ENCODE measurements at places on chromosomes 12 and 14.
A peak's percentile ranks its signal among the peaks of the same experiment; 100 is the strongest.

DNA sequence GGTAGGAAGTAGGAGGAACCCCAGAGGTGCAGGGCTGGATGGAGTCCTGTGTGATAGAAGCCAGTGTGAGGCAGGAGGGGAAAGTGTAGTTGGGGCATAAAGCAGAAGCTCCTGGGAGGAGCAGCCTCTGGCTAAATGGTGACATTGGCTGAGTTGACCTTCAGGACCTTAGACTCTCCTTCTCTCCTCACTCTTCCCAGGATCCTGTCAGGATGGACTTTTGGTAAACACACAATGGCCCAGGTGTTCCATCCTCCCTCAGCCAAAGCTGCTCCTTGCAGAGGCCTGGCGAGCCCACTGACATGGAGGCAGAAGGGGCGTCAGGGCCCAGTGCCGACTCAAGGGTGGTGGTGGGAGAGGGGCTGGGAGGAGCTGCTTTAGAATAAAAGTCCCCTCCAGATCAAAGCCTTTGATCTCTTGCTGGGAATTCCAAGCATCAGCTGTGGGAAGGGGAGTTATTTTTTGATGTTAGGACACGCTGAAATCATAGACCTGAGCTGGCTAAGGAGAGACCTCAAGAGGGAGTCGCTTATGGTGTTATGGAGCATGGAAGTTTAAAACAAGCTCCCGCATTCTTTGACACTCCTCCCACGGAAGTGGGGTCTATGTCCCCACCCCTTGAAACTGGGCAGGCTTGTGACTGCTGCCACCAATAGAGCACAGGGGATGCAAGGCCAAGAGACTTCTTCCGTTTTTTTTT, 44.1 kb downstream of the SMIM41 start:
- no peak for DNase-seq

DNA sequence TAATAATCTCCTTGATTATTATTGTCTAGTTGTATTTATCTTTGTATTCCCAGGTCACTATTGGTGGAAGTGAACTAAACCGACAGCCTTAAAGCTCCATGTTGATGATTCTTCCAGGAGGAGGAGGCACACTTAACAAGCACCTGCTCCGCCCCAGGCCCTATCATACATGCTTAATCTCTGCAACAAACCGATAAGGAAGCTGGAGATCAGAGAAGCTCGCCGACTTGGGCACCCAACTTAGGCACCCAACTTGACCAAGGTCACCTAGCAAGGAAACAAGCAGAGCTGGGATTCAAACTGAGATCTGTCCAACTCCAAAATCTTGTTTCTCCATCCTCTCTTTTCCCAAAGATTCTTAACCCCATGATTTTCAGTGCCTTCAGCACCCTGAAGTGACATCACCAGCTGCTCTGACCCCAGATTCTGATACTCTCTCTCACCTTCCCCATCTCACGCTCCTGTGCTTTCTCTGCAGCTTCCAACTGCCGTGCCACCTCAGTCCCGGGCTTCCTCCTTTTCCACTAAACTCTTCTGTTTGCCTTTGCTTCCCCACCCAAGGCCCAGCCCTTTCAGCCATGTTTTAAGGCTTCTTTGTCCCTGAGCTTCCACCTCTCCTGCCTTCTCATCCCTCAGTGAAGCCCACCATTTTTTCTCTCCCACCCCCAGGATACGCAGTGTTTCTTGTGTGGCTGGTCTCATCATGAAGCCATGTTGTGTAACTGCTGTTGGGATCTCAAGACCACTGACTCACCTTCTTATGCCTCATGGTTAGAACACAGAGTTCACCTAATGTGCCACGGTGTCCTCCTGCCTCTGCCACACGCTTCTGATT, 6.6 kb upstream of the KRT18 start:
- no peak for DNase-seq

DNA sequence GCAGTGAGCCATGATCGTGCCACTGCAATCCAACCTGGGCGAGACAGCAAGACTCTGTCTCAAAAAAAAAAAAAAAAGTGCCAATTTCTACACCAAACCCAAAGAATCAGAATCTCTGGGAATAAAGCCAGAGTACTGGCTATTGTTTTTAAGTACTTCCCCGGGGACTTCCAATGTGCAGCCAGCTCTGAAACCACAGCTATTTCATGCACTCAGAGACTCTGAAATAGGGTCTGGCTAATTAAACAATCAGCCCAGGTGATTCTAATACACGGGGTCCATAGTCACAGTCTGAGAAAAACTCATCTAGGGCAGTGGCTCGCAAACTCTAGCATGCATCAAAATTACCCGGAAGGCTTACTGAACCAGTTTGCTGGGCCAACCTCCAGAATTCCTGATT, 56.3 kb downstream of the SIX6 start:
- no peak for DNase-seq

- DNase-seq, result no peak
Observed at GRCh38 chr14:98347686-98348085, 924.3 kb downstream of the BCL11B start.

GRCh38 chr14:94056579-94057308, 24.3 kb downstream of the DDX24 start:
- peak; percentile 8 for DNase-seq

DNA sequence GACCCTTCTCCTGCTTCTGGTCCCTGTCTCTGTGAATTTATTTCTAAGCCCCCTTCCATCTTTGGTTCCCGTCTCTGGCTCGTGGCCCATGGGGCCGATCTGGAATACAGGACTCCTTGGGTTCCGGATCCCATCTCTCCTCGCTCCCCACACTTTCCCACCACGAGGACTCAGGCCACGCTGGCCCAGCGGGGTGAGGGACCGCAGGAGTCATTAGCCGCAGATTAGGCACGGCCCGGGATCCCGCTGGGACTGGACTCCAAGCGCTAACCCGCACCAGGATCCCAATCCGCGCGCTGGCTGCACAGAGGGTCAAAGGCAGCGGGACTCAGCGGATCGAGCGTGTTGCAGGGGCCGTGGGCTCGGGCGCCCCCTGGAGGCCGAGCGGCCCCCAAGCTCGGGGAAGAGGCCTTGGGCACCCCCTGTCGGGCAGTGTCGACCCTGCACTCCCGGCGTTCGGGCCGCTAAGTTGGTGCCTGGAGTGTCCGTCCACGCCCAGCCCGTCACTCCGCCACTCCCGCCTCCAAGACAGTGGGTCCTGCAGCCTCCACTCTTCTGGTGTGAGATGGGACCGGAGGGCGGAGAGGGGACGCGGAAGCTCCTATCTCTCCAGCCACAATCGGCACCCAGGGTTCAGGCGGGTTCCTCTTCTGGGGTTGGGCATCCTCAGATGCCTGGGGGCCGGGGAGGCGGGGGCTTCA, 9.5 kb downstream of the SHMT2 start:
- DNase-seq, result peak; percentile 78

- DNase-seq, result no peak
Observed at GRCh38 chr14:30227876-30228275, 300.2 kb upstream of the PRKD1 start.

DNA sequence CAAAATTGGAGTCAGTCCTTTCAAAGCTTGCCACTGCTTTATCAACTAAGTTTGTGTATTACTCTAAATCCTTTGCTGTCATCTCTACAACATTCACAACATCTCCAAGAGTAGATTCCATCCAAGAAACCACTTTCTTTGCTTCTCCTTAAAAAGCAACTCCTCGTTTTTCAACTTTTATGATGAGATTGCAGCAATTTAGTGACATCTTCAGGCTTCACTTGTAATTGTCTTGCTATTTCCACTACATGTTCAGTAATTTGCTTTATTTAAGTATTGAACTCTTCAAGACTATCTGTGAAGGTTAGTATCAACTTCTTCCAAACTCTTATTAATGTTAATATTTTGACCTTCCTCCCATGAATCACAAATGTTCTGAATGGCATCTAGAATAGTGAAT, 747.9 kb downstream of the TMTC2 start:
- DNase-seq, result no peak

GRCh38 chr14:82731526-82731925, 1197.9 kb upstream of the SEL1L start:
- no peak for DNase-seq

- no peak for DNase-seq
Observed at GRCh38 chr12:41497409-41497808, 309.3 kb downstream of the PDZRN4 start.

GRCh38 chr12:92324849-92325500, 179.3 kb upstream of the BTG1 start:
- no peak for DNase-seq

- peak; percentile 11 for DNase-seq
Observed at GRCh38 chr14:61889914-61890351, 127.7 kb downstream of the SNAPC1 start.

- no peak for DNase-seq
Observed at GRCh38 chr12:16198884-16199283, 78.6 kb downstream of the SLC15A5 start.

DNA sequence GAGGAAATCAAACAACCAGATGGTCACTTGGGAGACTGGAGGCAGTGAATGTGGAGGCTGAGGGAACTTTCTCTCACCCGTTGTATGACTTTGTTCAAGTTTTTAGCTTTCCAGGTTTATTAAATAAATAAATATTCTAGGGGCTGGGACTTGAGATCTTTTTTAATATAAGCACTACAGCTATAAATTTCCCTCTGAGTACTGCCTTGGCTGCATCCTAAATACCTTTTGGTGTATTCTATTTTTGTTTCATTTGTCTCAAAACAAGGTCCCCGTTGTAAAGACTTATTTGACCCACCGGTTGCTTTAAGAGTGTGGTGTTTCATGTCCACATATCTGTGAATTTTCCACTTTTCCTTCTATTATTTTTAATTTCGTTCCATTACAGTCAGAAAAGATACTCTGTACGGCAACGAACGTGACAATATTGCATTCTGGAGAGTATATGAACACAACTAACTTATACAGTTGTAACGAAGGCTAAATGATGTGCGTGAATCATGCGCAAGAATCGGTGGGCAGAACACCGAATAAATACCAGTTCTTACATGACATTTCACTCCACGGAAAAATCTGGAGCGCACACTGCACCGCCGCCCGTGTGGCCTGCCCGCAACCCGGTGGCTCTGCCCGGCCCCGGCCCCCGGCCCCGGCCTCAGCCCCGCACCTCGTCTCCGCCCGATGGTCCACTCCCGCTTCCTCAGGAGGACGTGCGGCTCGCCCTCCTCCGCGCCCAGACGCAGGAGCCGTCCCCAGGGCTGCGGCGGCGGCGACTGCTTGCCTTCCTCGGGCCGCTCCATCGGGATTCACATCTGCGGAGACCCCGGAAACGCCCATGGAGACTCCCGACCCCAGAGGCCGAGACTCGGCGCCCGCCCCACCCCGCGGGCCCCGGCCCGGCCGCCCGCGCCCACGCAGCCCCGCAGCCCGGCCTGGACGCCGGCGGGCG, 602 bp downstream of the CHFR start:
- no peak for DNase-seq

GRCh38 chr14:43105305-43105704, 1401.8 kb downstream of the FSCB start:
- no peak for DNase-seq

DNA sequence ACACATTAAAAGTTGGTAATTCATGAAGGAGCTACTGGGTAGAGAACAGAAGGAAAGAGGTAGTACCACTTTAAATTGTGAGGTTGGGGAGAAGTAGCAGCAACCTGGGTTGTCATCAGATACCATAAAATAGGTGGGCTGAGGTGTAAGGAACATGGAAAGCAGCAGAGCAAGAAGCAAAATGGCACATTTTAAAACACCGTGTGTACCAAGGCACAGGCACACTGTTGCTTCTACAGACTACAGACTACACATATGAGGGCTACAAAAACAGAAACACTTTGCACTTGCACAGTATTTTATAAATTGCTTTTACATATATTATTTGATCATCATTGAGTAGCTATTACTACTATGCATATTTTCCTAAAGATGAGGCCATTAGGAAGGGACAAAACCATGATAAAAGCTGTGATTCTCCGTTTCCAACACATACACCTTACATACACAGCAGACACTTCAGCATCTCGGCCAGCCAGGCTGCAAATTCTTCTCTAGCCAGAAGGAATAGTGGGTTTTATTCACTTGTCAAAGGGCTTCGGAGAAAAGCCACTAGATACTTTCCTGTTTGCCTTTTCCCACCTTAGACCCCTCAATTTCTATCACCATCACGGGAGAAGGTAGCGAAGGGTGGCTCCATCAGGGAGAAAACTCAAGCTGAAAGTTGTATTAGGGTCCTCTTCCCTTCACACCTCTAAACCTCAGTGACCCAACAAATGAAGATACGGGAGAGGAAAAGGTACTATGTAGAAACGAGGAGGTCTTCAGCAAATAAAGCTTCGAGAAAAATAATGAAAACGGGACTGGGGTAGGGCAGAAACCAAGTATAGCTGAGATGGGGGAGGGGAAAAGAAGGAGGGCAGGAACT, 1.6 kb downstream of the PYM1 start:
- DNase-seq, result no peak

- DNase-seq, result no peak
Observed at GRCh38 chr12:43675048-43675904, 83.3 kb downstream of the PUS7L start.

DNA sequence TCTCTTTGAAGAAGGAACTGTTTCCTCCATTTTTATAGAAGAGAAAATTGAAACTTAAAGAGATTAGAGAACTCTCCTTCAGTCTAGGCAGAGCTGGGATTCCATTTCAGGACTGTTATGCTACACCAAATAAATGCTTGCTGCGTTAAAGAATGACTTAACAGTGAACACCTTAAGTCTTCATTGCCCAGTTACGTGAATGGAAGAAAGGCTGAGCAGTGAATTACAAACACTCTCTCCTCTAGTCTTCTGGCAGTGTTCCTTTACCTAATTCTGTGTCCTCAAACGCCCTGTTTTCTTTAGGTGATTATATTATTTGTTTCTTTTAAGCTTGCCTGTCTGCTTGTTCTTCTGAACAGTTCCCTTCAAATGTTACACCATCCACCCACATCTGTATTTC, 59.7 kb downstream of the RCOR1 start:
- DNase-seq, result no peak

- no peak for DNase-seq
Observed at GRCh38 chr12:39959031-39959430, 146.8 kb downstream of the SLC2A13 start.

DNA sequence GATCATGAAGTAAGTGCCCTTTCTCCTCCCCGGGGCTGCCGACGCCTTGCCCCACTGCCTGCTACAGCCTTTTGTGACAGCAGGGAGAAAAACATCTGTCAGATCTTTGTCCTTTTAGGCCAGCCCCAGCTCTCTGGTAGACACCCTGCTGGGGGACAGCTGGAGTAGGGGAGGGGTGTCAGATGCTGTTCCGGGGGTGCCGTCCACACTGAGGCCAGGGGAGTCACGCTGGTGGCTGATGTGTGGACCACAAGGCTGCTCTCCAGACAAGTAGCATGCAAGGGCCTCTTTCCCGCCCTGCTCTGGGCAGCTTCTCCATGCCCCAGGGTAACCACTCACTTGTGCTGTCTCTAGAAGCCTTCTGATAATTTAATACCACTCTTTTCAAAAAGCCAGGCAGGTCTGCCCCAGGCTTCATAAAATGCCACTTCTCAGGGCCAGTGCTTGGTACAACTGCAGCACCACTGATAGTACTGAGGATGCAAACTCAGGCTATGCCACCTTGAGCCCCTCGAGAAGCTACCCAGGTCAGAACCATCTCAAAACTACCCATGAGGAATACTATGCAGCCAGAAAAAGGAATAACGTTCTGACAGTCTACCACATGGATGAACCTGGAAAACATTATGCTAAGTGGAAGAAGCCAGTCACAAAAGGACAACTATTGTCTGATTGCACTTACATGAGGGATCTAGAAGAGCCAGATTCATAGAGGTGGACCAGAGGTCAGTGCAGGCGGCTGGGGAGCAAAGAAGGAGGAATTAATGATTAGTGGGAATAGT, 66.0 kb upstream of the RIN3 start:
- no peak for DNase-seq

GRCh38 chr14:22893706-22894105, 10.7 kb downstream of the REM2 start:
- no peak for DNase-seq

Data from stimulated activated CD8-positive, alpha-beta memory T cell treated with anti-CD3 and anti-CD28 coated beads, Interleukin-15, amount 100 ng/mL, for 48 hours (primary cell).